ENCODE measurements at places on chromosomes 16 and 17.

DNA sequence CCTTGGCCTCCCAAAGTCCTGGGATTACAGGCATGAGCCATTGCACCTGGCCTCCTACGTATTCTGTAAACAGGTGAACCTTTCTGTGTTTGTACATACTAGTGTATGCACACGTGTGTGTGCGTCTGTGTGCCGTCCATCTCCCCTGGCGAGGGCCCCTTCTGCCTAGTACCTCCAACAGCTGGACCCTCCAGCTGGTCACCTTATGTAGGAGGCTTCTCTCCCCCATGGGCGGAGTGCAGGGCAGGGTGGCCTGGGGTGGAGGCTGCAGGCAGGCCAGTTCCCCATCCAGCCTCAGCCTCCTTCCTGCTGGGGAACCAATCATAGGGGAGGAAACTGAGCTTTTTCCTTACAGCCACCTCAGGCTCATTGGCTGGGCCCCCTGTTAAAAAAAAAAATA is 24.4 kb upstream of the DOC2B start:
- no peak for DNase-seq

DNA sequence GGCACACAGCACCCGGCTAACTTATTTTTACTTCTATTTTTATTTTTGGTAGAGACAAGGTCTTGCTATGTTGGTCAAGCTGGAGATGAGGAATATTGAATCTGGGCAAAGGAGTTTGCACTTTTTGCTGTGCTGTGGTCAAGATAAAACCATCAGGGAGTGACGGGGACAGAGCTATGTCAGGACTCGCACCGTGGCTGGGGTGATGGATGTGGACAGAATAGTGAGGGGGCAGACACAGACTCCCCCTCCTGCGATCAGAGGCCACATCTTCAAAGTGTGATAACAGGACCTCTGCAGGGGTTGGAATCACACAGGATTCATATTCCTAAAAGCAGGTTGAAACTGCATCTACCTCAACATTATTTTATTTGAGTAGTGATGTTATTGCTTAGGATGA is 25.6 kb downstream of the IL21R start:
- no peak for DNase-seq

GRCh38 chr17:12773153-12773552 is 16.1 kb upstream of the ARHGAP44 start:
- no peak for DNase-seq

DNA sequence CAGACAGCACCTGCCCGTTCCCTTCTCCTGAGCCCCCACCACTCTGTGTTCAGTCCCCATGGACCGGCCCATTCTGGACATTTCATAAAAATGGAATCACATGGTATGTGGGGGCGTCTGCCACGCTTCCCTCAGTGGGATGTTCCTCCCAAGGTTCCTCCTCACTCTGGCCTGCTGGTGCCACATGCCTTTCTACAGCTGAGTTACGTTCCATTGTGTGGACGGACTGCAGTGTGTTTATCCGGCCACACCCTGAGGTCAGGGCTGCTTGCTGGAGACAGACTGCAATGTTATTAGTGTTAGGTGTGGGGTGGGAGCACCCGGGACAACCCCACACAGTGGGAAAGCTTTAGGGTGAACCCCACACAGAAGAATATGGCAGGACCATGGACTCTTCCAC is 5.9 kb upstream of the AATK start:
- no peak for DNase-seq

- DNase-seq = no peak
Observed at GRCh38 chr16:29744541-29745101, 1.2 kb downstream of the C16orf54 start.

GRCh38 chr17:41678907-41679739 is 9.6 kb upstream of the EIF1 start:
- no peak for DNase-seq

DNA sequence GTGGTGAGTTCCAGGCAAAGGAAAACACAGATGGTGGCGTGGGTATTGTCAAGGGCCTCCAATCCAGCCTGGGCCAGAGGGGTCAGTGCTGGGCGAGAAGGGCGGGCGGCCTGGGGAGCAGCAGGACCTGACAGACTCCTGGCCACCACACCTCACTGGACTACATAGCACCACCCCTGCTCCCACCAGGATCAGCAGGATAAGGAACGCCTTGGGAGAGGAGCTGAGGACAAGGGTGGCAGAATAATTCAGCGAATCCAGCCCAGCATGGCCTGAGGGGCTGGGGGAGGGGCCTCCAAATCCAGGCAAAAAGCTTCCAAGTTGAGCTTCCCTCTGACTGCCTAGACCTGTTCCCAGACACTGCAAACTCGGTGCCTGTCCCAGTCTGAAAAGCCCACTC is 6.5 kb downstream of the DLX4 start:
- no peak for DNase-seq

GRCh38 chr16:539901-540530 is 12.5 kb downstream of the CAPN15 start:
- DNase-seq = no peak

GRCh38 chr17:33120103-33120502 is 128.5 kb downstream of the SPACA3 start:
- peak; percentile 11 for DNase-seq

GRCh38 chr17:44078412-44078811 is 7.9 kb downstream of the G6PC3 start:
- DNase-seq = no peak

- no peak for DNase-seq
Observed at GRCh38 chr16:4936181-4936990, 562 bp downstream of the PPL start.

- no peak for DNase-seq
Observed at GRCh38 chr17:68559316-68559715, 41.9 kb downstream of the FAM20A start.

DNA sequence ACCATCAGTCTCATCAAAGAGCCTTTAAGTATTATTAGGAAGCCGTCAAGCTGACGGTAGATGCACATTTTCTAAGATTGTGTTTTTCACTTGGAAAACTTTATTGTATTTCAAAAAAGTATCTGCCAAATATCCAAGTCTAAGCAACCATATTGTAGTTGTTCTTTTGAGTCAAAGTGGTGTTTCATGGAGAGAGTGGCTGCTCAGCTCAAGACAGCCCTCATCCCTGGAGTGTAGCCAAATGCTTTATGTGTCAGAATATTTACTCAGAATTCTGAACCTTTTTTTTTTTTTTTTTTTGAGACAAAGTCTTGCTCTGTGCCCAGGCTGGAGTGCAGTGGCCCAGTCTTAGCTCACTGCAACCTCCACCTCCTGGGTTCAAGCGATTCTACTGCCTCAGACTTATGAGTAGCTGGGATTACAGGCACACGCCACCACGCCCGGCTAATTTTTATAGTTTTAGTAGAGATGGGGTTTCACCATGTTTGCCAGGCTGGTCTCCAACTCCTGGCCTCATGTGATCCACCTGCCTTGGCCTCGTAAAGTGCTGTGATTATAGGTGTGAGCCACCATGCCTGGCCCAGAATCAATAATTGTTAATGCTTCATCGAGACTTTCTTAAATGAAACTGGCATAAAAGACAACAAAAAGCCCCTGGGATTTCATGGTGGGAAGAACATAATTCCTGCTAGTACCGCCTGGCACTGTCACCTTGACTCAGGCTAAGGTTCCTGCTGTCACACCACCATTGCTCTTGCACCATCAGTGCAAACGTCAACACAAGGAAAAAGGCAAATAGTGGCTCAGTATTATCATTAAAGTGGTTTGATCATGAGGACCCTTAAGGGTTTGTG is 45.5 kb downstream of the PRKCA start:
- DNase-seq = no peak

DNA sequence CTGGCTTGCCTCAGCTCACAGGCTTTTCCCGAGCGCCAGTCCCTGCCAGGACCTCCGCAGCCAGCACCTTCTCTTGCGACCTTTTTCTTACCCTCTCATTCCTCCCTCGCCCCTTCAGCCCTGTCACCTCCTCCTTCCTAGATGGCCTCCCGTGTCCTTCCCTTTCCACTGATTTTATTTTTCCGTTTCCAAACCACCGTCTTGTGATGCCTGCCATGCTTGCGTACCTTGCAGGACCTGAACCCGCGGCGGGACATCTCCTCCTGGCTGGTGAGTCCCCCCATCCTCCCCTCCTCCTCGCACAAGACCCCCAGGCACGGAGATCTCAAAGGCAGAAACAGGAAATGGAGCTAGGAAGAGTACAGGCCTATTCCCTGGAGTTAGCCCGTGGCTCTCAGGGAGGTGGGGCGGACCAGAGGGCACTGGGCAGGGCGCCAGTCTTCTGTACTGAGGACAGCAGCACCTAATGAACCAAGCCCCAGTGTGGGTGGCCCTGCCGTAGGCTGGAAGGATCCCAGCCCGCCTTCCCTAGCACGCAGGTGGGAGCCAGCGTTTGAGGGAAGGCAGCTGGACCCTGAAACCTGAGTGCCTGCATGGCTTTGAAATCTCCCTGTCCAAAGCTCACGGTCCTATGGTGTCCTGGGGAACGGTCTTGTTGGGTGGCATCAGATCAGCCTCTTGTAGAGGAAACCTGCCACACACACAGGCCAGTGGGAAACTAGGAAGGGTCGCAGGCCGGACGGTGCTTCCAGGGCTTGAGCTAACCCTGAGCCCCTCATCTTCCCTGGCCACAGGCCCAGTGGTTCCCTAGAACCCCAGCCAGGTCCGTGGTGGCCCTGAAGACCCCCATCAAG is 612 bp downstream of the CISD3 start:
- no peak for DNase-seq

- DNase-seq = no peak
Observed at GRCh38 chr16:49017501-49017900, 264.1 kb downstream of the CBLN1 start.

- DNase-seq = no peak
Observed at GRCh38 chr16:47976636-47977210, 179.1 kb downstream of the ABCC12 start.

DNA sequence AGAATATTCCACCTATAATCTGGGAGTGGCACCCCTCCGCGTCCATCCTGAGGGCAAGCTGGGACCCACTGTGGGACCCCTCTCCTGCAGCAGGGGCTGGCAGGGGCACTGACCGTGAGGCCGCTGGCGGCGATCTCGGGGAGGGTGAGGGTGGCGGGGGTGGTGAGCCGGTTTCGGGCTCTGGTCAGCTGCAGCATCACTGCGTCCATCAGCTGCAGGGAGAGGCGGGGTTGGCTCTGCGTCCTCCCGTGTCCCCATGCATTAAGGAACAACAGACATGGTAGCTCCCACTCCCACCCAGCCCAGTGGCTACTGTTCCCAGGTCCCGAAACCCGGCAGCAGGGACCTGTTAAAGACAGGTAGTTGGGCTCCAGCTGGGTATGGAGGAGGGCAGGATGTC is 3.3 kb downstream of the SMIM22 start:
- DNase-seq = no peak

DNA sequence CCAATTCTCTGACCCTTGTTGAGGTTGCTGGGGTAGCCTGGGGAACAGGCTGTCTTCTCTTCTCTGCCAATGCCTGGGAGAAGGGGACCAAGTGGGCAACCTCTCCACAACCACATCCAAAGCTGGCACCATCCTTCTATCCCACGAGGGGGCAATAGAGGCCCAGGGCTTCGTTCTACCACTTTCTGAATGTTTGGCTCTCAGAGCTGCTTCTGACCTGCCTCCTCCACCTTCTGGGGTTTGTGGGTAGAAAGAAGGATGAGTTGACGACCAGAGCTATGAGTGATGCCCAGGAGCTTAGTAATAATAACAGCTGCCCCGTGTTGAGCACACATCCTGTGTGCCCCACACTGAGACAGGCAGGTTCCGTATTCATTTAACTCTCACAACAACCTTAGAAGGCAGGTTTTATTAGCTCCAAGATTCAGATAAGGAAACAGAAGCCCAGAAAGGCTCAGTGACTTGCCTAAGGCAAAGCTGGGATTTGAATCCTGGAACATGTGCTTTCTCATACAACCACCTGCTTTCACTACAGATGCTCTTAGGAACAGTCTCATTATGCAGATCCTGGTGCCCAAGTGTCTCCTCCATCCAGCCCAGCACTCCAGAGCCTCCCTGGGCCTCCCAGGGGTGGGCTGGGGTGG is 11.1 kb downstream of the TSPOAP1 start:
- DNase-seq = no peak

DNA sequence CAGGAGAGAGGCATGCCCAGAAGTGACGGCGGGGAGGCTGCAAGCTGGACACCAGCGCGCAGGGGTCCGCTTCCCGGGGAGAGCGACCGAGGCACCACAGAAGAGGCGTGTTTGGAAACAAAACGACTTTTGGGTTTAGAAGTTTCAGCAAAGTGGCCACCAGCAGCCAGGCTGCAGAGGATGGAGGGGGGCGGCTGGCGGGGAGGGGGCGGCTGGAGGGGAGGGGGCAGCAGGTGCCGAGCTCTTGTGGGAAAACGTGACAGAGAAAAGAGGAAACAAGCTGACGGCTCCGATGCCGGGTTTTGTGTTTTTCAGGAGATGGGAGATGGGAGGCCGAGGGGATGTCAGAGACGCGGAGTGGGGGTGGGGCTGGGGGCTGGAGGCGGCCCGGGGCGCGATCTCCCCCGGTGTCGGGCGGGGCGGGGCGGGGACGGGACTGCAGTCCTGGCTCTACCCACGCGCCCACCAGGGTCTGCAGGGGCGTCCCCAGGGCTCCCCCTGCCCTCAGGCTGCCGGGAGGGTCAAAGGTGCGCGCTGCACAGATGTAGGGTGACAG is 32.1 kb upstream of the RPH3AL start:
- no peak for DNase-seq

DNA sequence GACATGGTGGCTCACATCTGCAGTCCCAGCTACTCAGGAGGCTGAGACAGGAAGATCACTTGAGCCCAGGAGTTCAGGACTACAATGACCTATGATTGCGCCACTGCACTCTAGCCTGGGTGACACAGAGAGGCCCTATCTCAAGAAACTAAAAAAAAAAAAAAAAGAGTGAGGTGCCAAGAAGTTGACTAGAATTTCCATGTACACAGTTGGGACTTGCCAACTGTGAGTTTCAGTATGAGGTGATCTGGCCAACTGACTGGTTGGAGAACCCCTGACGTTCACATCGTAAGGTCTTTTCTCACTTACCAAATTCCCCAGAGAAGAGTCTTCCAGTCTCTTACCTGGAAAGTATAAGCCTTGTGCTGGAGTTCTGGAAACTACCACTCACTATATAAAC is 3.1 kb upstream of the MED11 start:
- no peak for DNase-seq

DNA sequence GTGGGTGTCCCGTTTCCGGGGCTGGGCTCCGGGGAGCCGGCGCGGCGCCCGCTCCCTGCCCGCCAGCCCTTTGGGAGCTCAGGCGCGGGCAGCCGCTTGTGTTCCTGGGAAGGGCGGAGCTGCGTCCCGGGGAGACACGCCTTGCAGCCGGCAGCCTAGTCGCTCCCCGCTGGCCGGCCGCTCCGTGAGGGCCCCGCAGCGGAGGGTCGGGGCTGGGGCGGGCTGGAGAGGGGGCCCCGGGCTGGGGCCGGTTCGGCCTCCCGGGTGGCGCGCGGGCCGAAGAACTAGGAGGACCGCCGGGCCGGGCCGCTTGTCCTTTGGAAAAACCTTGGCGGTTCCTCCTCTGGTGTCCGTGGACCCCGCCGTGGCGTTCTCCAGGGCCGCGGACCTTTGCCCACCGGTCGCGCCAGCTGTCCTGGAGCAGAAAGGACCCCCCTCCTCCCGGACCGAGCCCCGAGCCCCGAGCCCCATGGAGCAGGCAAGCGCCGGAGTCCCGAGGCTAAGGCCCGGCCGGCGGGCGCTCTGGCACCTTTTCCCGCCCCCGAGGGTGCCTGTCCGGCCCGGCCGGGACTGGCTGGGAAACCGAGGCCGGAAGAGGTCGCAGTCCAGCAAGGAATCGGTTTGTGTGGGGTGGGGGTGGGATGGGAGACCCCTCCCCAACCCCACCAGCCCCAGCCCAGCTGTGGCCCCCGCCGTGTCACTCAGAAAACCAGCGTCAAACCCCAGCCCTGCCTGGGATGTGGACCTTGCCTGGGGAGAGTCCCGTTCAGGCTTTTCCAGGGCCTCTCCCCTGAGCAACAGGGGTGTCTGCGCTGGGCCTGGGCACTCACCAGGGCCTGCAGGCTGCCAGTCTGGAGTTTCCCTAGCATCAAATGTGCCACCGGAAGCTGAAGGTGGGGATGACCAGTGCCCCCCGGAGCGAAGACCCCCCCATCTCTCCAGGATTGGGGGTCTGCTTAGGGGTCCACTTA is 6.8 kb upstream of the TBC1D3B start:
- DNase-seq = no peak
